ENCODE measurements at places on chromosomes 3 and 15.

- no peak for DNase-seq
These were observed 15.4 kb downstream of the RASGRP1 start for GRCh38 chr15:38549222-38549621.

DNA sequence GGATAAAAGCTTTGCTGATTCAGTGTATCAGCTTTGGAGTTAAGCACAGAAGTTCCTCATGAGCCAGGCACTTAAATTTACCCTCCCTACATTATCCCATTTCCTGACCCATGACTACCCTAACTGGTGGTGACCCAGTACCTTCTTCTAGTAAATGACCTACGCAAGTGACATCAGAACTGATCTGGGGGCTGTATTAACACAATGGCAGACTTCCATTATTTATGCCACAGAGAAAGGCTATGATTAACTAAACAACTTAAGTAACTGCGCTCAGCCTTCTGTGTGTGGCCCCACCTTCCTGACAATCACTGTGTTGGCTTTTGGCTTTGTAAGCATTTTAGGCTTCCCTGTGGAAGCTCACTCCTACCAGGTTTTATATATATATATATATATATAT, 1.9 kb downstream of the MB21D2 start:
- DNase-seq = no peak

DNA sequence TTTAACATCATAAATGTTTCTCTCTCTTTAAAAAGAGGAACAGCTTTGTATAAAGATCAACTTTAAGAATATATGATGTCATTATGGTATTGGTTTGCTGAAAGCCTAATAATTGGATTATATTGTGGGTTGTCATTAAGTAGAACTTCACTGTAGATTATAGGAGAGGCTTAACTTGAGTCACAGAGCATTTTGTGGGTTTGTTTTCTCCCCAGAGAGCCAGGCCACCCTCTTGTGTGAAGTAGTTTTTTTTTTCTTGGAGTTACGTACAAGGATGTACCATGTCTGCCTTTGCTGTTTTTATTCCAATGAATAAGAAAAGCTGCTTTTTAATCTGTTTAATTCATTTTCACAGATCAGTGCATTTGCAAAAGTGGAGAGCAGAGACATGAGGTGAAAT, 354.8 kb upstream of the TBL1XR1 start:
- DNase-seq = no peak

DNA sequence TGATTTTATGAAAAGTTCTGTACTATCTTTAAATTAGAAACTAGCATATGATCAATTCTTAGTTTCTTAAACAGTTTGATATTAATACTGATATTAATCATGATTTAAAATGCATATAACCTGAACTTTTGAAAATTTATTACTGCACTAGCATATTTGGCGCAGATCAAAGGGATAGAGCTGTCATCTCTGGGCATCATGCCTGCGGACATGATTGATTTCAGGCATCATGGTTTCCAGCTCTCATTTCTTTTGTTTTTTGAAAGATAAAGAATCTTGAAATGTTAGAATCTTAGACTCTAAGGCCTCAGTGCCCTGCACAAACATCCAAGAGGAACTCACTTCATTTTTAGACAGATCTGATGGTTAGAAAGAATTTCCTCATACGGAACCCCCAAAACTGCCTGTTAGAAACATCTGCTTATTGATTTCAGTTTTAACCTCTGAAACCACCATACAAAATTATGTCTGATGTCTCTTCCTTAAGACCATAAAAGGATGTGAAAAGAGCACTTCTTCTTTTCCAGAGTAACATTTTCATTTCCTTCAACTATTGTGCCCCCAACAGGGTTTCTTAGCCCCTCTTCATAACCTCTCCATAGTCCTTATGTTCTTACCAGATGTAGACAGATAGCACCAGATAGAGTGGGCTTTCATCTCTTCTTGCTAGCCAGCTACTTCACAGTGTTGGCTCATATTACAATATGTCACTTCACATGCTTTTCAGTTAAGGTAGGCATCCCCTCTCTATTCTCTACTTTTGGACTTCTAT, 110.8 kb downstream of the BBX start:
- no peak for DNase-seq

DNA sequence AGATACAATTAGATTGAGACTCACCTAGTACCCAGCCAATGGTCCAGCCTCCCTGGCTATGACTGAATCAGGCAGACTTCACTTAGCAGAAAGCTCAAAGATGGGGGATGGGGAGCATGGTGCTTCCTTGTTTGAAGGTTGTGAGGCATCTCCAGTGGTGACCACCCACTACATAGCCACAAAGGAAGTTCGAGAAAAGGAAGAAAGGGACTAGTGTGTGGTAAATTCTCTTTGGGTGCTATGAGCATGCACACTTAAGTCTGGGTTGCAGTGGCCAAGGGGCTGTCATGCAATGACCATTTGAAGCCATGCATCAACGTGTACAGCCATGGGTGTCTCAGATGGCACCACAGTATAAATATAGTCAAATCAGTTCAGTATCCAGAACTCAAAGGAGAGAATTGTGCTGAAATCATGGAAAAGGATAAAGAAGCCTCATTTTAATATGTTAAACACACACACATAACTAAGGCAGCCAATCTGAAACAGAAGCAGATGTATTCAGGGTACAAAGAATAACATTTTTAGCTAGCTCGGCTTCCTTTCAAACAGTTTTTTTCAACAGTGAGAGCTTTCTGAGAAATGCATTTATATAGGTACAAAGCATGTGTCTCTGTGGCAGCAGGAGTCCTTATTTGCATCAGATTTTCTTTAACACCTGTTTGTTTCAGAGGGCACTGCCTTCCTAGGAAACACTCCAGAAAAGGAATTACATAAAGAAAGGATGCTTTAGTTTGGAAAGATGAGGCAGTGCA, 275.5 kb downstream of the GAP43 start:
- no peak for DNase-seq

- no peak for DNase-seq
These were observed 328.4 kb upstream of the DPH6 start for GRCh38 chr15:35874260-35874905.

DNA sequence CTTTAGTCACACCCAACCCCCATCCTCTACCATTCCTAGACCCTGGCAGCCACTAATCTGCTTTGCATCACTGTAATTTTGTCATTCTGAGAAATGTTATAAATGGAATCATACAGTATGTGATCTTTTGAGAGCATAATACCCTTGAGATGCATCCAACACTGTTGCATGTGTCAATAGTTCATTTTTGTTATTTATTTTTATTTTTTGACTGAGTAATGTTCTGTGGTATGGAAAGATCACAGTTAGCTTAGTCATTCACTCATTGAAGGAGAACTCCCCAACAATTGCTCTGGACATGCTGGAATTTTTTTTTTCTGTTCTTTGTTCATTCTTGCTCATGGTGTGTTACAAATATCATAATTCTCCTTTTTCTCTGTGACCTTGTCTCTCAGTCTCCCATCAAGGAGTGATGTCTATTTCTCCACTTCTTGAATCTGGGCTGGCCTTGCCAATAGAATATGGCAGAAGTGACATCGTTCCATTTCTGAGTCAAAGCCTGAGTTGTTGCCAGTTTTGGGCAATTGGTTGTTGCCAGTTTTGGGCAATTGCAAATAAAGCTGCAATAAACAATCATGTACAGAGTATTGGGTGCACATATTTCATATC, 6.8 kb upstream of the ADPGK start:
- DNase-seq = no peak

DNA sequence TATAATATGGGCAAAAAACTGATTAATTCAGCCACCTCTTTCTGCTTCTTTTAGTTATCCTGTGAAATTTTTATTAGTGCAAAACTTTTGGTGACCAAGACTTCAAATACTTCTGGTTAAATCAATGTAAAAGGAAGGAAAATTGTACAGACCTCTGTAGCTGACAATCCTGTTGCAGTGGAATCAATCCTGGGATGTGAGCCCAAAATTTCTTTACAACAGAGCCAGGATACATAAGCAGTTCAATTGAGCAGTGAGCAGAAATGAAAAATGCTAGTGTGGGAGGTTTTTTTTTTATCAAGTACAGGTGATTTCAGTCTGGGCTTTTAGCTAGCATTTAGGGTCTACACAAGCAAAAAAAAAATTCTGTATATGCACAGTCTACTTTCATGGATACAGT, 398.0 kb downstream of the OTOL1 start:
- DNase-seq = no peak

DNA sequence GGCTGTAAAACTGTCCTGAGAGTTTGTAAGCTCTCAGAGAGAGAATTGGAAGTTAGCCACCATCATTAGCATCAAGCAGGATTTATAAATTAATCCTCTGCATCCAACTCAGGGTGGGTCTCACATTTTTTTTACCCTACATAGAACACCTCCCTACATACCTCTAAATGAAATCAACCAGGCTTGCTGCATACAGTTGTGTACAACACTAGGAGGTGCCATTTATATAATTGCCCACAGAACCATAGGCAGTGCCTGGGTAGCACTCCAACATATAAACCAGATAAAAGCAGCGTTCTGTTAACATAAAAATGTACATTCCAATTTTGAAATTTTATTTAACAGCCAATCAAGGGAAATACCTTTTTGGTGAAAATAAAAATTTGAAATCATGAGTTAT, 48.2 kb upstream of the SELENOK start:
- no peak for DNase-seq

Measured in DMS 273 treated with DMSO at 0.1 percent for 48 hours (cell line).